CD4-positive, alpha-beta T cell treated with Interleukin-10 for 1 hour (primary cell): ENCODE measurements at places on chromosomes 16 and 17.
A peak's percentile ranks its signal among the peaks of the same experiment; 100 is the strongest.

- DNase-seq = no peak
Observed at GRCh38 chr17:76142585-76143041, 1.6 kb upstream of the FOXJ1 start.

- no peak for DNase-seq
Observed at GRCh38 chr17:75826561-75827307, 17.5 kb downstream of the UNC13D start.

DNA sequence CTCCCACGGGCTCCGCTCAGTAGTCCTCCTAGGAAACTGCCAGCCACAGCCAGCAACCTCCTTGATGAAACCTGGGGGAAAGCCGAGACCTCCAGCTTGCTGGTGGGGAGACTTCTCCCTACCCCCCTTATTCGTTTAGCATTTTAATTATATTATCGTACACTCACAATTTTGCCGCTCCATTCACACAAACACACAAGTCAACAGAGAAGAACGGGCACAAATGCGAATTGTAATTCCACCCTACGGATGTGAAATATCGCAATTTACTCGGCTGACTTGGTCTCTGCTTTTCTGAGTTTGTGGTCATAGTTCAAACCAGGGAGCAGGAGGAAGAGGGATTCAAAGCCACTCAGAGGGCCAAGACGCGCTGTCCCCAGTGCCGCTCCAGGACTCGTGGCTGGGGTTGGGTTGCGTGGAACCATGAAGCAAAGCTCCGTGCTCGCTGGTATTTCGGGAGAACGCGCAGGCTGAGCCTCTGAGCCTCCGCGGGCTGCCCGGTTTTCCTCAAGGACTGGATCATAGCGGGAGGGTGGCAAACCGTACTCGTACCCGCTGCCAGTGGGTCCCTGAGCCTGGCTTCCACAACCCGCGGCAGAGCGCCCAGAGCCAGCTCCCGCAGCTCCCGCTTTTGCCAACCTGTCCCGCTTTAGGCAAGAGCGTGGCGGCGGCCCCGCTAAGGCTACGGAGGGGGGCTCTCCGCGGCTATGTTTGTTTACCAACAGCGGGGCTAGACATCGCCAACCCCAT, 2.0 kb downstream of the LHX1 start:
- DNase-seq = peak; percentile 14

- no peak for DNase-seq
Observed at GRCh38 chr16:72722552-72722951, 325.4 kb downstream of the ZFHX3 start.

DNA sequence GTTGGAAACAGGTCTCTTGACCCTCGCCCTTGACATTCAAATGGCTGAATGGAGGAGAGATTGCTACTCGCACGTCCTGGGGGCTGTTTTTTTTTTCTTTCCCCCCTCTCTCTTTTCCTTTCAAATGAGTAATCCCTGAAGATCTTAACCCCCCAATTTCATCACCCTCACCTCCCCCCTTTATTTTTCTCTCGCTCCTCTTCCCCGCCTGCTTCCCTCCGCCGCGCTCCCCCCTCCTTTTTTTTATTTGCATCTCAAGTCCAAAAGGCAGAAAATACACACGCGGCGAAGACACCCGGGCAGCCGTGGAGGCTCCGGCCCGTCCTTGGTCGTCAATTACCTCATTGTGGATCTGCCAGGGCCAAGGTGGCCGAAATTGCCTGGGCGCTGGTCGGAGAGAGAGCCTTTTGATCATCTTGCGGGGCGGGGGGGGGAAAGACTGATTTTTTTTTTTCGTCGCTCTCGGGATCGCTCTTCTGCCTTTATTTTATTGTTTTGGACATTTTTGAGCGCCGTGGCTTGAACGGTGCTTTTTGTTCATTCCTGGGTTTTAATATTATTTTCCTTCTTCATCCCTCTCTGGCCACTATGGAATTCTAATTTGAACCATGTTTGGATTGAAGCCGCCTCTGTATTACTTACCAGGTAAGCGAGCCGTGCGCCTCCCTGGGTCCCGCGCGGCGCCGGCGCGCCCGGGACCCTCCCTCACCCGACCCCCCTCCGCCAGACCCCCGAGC, 57.2 kb upstream of the GSE1 start:
- DNase-seq = peak; percentile 46

DNA sequence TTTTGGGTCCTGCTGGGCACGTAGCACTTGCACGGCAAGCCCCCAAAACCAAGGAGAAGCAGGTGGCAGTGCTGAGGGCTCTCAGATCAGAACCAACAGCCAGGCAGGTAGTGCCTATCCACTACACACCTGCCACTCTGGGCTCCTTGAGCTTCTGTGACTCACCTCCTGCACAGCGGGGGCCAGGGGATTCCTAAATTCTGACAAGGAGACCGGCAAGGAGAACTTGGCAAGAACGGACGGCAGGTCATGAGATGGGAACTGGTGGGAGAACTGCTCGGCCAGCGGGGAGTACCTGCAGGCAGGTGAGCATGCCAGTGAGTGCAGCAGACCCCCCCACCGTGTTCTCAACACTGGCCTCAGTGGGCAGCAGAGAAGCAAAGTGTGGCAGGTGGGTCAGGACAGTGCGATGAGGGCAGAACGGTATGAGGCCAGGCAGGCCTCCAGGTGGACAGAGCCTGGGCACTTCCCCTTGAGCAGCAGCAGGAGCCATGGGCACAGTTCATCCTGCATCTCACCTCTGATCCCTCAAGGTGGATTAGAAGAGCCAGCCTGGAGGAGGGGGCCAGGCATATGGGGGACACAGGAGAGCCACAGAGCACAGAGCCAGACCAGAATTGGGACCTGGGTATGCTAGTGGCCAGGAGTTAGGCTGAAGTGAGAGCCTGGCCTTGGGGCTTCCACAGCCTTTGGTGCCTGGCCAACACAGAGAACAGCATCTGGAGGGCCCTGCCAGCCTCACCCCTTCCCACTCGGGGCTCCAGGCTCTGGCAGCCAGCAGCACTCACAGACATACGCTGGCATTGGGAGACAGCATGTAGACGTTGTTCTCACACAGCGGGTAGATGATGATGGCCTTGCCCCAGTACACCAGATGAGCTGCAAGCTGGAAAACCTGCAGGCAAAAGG, 14.7 kb downstream of the MPG start:
- no peak for DNase-seq

- no peak for DNase-seq
Observed at GRCh38 chr17:18381953-18382245, 4.3 kb downstream of the EVPLL start.

- no peak for DNase-seq
Observed at GRCh38 chr17:82655038-82655479, 6.8 kb upstream of the WDR45B start.

DNA sequence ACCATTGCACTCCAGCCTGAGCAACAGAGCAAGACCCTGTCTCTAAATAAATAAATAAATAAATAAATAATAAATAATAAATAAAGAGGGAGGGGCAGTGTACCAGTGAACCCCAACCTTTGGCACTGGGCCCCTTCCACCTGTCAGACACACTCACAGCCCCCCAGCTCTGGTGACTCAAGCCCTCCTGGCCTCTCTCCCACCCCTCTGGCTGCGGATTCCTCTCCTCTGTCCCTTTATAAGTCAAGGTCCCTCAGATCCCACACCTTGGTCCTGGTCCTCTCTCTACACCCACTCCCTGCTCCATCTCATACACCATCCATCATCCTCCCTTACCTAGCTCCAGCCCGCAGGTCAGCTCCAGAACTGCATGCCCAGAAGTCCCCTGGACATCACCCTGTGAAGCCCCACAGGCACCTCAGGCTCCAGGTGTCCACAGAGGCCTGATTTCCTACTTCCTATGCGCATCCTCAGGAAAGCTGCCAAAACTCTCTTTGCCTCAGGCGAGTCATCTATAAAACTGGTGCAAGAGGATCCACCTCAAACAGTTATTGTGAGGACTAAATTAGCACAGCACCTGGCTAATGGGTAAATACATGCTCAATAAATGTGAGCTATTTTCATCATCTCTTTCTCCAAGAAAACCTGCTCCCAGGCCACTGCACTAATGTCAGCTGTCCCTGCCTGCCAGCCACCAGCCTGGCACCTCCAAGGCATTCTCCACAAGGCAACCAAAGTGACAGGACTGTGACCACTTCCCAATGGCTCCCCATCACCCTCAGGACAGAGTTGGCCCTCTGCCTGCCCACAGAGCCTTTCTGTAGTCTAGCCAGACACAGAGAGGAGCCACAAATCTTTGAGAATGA, 46.8 kb downstream of the BEAN1 start:
- no peak for DNase-seq

DNA sequence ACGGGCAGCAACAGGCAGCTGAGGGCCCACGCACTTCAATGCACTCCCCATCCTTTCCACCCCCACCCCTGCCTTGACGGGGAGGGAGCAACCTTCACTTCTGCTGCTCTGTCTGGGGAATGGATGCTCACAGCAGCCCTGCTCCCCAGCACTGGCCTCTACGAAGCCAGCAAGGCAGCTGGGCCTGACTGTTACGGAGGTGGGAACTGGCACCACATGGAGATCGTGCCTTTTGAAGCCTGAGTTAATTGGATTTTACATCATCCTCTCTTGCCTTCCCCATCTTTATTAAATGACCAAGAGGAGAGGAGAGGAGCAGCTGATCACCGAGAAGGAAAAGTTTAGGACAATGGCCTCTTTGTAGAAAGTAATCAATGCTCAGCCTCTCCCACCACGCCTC, 187.0 kb upstream of the RPL38 start:
- no peak for DNase-seq

- no peak for DNase-seq
Observed at GRCh38 chr17:39114723-39115122, 36.7 kb downstream of the PLXDC1 start.

- no peak for DNase-seq
Observed at GRCh38 chr17:69557339-69557738, 142.8 kb downstream of the MAP2K6 start.

GRCh38 chr17:76529224-76530094, 8.1 kb downstream of the CYGB start:
- DNase-seq = no peak

GRCh38 chr17:47368262-47368661, 44.5 kb downstream of the EFCAB13 start:
- DNase-seq = no peak

GRCh38 chr16:17520561-17520960, 49.8 kb upstream of the XYLT1 start:
- no peak for DNase-seq

DNA sequence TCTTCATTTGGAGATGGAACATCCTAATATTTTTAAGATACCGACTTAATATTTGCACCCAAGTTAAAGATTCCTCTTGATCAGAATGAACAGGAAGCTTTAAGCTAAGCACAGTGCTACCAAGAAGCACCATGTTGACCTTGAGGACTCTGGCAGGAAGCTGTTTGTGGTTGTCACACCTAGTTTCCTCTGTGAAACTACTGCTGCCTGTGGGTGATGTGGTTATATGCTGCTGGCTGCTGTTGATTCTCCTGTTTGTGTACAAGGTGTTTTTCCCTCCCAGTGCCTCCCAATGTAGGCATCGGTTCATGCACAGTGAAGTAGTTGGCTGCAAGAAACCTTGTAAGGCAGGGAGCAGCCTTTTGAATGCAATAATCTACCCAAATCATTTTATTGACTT, 23.4 kb downstream of the RBL2 start:
- DNase-seq = peak; percentile 85

- DNase-seq = no peak
Observed at GRCh38 chr17:19010729-19011505, 6.4 kb upstream of the FAM83G start.

GRCh38 chr17:82315703-82316358, 1.6 kb downstream of the CD7 start:
- DNase-seq = peak; percentile 55

DNA sequence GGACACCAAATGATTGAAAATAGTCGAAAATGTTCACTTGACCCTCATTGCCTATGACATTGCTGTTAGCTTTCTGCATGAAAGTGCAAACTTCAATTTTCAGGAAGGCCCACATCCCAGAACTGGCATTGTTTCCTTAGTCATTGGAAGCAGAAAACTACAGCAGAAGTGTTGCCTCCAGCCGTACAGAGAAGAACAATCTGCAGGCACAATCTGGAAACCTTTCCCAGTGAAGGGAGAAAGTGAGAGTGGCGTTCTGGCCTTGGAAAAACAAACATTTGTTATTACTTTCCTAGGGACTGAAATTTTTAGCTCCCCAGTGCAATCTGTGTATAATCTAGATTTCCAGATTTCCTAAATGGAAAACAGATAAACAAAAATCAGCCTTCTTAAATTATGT, 529.5 kb upstream of the RBFOX1 start:
- no peak for DNase-seq

DNA sequence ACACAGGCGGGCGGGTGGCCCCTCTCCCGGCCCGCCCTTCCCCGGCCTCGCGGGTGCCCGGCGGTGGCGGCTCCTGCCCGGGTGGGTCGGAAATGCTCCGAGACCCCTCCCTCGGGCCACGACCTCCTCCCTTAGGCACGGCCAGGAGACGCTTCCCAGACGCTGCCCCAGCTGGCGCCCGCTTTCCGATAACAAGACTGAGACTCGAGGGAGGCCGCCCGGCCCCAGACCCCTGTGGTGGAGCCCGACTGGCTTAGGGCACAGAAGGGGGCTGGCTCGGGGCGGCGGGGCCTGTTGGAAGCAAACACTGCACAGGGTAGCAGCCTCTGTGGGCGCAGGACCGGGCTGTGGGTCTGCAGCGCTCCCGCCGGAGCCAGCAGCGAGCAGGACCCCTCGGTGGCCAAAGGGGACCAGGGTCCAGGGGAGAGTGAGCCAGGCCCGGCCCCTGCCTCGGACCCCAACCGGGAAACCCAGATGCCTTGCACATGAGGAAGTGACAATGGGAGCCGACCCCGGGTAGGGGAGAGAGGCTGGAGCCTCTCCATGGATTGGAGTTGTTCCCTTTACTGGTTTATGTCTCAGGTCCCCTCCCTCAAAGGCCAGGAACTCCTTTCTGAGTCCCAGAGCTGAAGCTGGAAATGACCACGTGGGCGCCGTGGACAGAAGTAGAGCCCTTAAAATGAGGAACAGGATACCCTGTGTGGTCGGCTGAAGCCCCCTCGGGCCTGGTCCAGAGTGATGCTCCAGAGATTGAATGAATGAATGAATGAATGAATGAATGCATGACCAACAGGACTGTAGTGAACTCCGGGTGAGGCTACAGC, 19.8 kb upstream of the ADCY7 start:
- DNase-seq = no peak

DNA sequence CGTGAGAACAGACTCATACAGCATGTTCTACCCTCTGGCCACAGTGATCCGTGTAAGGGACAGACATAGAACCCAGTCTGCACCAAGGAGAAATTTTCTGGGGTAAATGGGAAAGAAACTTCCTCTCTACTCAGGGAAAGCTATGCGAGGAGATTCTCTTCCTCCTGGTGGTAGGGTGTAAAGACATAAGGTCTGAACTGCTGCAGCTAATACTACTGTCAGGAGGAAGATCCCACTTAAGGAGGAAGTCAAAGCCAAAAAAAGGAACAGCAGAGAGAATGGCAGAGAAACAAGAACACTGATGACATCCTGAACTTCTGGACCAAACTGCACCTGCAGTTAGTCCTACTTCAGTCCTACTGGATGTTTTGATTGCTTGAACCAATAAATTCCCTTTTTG, 7.1 kb upstream of the TM4SF5 start:
- no peak for DNase-seq
